ENCODE measurements at places on chromosomes 1 and 21.

- no peak for DNase-seq
Observed at GRCh38 chr1:237961754-237962153, 71.0 kb upstream of the ZP4 start.

- no peak for DNase-seq
Observed at GRCh38 chr1:23441446-23442148, 17.0 kb upstream of the TCEA3 start.

GRCh38 chr1:30727824-30728223, 4.4 kb upstream of the MATN1 start:
- DNase-seq: no peak

GRCh38 chr1:20849100-20849499, 62.0 kb upstream of the HP1BP3 start:
- no peak for DNase-seq

DNA sequence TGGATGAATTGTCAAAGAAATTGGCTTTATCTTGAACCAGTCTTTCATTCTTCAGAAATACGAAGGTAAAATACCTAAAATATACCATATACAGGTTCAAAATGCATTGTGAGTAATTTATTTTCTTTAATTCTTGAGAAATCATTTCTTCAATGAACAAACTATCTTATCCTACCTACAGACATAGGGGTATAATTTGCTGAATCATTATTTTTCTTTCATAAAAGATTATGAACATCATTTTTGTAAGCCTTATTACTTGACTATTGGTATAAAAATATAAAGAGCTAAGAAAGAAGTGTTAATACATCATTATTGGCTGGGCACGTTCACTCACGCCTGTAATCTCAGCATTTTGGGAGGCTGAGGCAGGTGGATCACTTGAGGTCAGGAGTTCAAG, 167.7 kb downstream of the DNAH14 start:
- no peak for DNase-seq

- DNase-seq: no peak
Observed at GRCh38 chr1:32757213-32757895, 54.8 kb upstream of the SYNC start.

GRCh38 chr1:117757668-117758067, 151.8 kb downstream of the TENT5C start:
- no peak for DNase-seq

DNA sequence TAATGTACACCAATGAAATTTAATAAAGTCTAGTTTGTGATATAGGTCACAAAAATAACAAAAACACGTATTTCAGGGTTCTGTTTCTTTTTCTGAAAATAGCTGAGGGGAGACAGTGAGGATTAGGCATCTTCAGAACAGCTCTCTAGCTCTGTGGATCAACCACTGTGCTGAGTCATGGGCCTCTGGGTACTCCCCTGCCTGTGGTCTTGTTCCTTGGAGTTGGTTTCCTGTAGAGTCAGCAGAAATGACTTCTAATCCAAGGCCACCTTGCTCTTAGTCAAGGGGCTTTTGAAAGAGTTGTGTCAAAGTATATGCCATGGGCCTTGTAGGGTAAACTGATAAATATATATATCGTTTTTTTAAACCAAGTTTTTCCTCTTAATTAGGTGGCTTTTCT, 141.8 kb upstream of the ZRANB2 start:
- DNase-seq: no peak

DNA sequence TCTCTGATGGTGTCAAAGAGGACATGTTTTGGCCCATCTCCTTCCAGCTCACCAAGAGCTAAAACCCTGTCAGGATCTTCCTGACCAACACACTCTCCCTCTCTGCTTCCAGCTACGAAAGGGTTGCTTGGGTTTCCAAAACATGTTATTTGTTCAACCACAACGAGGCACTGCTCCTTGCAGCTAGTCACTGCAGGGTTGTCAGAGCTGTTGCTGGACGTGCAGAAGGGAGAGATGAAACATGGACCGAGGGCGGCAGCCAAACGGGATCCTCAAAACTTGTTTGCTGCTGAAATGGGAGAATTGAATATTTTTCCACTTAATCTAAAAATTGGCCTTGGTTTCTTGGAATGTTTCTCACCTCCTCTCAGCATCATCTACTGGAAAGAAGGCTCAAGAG, 12.4 kb downstream of the ZBTB18 start:
- DNase-seq: no peak
